ENCODE measurements at places on chromosomes 12 and 14.

DNA sequence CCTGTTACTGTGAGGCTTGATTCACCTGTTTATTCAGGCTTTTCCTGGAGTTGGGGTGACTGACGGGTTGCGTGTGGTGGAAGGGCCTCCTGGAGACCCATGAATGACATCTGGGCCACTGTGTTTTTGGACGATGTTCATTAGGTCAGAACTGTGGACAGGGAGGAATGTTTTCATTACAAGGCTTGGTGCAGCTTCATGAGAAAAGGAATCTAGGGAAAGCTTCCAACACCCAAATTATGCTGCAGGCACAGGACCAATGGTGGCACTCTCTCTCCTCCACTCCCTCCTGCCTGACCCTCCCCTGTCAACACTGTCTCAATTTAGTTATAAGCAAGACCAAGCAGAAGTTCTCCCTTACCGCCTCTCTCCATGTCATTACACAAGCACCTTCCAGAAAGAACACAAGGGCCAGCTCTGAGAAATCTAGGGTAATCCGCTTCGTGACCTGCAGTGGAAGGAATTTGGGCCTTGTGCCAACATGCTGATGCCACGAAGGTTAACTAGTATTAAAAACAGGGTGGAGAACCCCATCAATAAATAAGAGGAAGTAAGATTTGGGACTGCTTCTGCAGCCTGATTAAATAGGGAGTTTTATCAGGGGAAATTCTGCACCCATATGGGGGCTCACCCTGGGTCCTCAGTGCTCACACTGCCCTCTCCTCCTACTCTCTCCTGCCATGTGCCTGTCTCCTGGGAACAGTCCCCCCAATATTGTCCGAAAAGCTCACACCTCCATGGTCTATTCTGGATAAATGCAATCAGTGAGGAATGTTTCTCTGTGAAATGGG is 200.3 kb downstream of the KTN1 start:
- DNase-seq: peak; percentile 74

GRCh38 chr14:43308421-43309110 is 1198.5 kb downstream of the FSCB start:
- no peak for DNase-seq

DNA sequence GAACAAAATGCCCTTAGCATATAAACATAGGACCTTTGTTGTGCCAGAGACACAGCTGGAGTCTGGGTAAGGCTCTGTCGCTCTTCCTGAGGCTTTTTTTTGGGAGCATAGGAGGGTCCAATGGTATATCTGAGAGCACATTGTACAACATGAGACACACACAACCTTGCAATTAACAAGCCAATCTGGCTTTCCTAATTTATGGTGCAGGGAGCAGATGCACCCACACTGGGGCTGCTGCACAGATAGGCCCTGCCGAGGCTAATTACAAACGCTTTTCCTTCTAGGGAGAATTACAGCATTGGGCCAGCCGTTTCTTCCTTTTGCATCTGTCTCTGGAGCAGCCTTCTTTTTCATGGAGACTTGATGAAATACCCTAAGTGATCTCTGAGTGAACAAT is 75.0 kb upstream of the OVCH1 start:
- DNase-seq: no peak

GRCh38 chr14:50865391-50866076 is 6.3 kb upstream of the ABHD12B start:
- no peak for DNase-seq

GRCh38 chr14:36295642-36296627 is 24.5 kb downstream of the MBIP start:
- no peak for DNase-seq

DNA sequence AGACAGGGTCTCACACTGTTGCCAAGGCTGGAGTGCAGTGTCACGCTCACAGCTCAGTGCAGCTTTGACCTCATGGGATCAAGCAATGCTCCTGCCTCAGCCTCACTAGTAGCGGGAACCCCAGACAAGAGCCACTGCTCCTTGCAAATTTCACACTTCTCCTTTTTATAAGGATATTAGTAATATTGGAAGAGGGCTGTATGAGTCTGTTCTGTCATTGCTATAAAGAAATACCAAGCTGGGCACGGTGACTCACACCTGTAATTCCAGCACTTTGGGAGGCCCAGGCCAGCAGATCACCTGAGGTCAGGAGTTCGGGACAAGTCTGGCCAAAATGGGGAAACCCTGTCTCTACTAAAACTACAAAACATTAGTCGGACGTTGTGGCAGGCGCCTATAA is 12.9 kb upstream of the ORAI1 start:
- no peak for DNase-seq

DNA sequence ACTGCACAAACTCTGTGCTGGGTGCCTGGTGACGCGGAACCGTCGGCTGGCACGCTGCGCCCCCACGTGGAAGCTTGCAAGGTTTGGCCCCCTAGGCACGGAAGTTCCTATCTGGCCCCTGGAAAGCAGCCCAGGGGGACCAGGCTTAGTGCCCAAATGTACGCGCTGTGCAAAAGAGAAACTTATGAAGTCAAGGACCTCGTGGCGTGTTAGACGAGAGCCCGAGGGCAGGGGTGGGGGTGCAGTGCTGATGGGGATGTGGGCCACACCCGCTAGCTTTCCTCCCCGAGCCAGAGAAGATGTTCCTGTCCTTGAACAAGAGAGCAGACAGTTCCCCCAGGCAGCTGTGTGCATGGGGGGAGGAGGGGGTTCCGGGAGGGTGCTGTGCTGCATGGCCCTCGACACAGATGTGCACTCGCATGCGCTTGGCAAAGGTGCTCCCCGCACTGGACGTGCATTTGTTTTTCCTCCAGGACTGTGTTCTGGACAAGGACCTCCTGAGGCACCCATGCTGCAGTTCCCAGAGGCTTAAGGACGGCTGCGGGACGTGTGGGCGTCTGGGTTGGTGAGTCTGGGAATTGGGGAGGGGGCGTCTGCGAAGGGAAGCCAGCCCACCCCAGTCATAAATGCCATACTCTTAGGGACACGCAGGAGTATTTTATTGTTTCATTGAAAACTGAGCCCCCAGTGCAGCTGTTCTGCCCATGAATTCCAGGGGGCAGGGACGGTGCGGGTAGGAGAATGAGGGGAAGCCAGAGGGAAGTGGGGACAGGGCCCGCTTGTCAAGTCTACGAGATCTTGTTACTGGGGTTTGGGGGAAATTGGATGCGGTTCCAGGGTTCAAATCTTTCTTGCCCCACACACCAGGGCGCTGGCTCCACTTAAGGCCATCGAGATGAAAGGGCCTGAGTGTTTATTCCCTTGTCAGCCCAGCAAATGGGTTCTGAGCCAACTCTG is 80.0 kb downstream of the NTF3 start:
- peak; percentile 84 for DNase-seq

DNA sequence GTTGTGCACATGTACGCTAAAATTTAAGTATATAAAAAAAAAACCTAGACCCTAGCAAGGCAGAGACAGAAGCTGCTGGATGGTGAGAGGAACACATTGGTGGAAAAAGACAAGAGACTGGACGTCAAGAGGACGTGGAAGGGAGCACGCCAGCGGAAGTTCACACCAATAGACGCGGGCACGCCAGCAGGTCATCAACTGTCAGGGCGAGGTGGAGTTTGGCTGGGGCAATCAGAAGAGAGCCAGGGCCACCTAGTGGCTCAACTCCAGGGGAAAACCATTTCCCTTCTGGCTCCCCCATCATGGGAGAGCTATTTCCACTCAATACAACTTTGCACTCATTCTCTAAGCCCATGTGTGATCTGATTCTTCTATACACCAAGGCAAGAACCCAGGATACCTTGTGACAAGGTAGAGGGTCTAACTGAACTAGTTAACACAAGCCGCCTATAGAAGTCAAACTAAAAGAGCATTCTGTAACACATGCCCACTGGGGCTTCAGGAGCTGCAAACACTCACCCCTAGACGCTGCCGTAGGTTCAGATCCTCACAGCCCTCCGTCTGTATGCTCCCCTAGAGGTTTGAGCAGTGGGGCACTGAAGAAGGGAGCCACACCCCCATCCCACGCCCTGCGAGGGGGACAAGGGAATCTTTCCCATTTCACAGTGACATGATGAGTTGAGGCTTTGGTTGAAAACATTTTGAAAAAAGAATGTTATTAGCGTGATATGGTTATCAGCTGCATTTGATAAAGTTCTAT is 702.7 kb downstream of the TMTC2 start:
- DNase-seq: no peak

- DNase-seq: no peak
Measured at GRCh38 chr12:107429006-107429705, 256.4 kb upstream of the PWP1 start.

DNA sequence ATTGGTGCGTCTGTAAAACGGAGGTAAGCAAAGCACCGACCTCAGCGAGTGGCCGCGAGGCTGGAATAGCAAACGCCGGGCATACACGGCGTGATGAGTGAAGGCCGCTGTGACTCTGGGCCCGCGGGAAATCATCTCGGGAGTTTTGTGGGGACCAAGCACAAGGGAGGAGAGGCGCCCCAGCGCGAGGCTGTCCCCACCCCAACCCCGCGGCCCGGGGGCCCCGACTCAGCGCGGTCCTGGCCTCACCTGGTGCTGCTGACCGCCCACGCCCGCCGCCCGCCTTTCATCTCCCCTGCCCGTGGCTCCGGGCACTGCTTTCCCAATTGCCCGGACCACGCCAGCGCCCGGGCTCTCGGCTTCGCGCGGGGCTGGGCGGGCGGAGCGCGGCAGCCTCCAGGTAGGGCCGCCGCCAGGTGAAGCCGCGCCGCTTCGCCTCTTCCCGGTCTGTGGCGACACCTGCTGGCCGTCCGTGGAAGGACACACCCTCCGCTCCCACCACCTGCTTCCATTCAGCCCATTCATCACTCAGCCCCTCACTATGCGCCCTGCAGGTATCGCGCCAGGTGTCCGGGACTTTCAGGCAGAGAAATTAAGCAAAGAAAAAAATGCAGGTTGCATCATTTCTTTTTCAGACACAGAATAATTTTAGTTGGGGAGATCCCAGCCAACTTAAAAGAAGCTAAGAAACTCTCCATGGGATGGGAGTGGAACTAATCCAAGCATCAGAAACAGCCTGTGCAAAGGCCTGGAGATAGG is 360.4 kb downstream of the MED13L start:
- no peak for DNase-seq

GRCh38 chr12:106910202-106910601 is 45.5 kb upstream of the TMEM263 start:
- DNase-seq: no peak

- no peak for DNase-seq
Measured at GRCh38 chr12:95533985-95534384, 17.3 kb downstream of the USP44 start.

GRCh38 chr14:22428700-22429291 is 160.2 kb downstream of the DAD1 start:
- DNase-seq: no peak

GRCh38 chr12:20695232-20695631 is at the start of gene SLCO1C1:
SLCO1C1 (plus strand) TSS chr12:20695332; CDS start chr12:20699577, 4,245 bp downstream.
- no peak for DNase-seq
